ENCODE measurements at places on chromosomes 16 and 17.

- no peak for DNase-seq
Measured at GRCh38 chr17:68602289-68602688, 1.1 kb upstream of the FAM20A start.

GRCh38 chr16:88358023-88358420 lies 24.7 kb upstream of the ZNF469 start:
- DNase-seq, result peak; percentile 62

DNA sequence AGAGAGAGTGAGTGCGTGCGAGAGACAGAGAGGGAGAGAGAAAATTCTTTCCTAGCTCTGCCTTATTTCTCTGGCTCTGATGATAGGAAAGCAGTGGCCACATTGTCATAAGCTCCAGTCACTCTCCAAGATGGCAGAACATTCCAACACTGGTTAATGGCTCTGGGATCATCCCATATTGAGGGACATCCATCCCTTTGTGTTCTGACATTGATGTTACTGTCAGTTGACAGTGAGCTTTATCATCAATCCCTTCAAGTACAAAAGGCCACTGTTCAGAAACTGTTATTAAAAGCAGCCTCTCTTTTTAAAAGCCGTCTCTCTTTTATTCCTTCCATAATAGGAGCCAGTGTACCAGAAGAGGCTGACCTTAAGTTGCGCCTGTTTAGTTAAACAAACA lies 1084.9 kb upstream of the RBFOX1 start:
- DNase-seq, result no peak

- DNase-seq, result peak; percentile 90
Measured at GRCh38 chr17:38579934-38580333, 25.8 kb downstream of the SRCIN1 start.

GRCh38 chr16:56795011-56795410 lies 65.1 kb downstream of the NUP93 start:
- DNase-seq, result no peak

DNA sequence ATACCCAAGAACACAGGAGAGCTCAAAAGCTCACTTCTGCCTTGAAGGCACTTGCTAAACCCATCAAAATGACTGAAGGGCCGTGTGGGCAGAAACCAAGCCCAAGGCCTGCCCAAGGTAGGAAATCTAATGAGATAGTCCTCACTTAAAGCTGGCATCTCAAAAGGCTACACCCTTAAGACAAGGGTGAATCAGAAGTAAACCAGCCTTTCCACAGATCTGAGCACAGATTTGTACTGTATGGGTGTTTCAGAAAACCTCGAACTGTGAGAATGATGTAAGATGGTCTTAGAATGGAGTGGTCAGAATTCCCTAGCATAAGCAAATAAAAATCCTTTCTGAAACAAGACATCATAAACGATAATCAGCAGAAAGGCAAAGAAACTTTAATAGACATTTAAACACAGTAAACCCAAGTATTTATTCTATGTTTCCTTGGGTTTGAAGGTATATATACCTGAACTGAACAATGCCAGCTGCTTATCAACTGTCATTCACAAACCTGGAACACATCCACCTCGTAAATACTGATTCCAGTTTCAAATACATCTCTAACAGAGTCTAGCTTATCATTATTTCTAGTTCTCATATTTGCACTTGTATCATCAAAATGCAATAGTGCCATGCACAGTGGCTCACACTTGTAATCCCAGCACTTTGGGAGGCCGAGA lies 37.8 kb downstream of the GLG1 start:
- no peak for DNase-seq

DNA sequence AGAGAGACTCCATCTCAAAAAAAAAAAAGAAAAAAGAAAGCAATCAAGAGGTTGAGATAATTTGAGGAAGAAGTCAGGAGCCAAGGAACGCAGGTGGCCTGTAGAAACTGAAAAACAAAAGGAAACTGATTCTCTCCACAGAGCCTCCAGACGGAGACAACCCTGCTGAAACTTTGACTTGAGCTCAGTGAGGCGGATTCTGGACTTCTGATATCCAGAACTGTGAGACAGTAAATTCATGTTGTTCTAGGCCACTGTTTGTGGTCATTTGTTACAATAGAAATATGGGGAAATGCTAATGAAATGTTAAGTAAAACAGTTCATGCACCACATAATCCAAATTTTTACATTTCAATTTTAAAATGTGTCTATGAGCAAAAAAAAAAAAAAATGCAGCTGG lies 5.2 kb downstream of the MBTPS1 start:
- DNase-seq, result no peak

DNA sequence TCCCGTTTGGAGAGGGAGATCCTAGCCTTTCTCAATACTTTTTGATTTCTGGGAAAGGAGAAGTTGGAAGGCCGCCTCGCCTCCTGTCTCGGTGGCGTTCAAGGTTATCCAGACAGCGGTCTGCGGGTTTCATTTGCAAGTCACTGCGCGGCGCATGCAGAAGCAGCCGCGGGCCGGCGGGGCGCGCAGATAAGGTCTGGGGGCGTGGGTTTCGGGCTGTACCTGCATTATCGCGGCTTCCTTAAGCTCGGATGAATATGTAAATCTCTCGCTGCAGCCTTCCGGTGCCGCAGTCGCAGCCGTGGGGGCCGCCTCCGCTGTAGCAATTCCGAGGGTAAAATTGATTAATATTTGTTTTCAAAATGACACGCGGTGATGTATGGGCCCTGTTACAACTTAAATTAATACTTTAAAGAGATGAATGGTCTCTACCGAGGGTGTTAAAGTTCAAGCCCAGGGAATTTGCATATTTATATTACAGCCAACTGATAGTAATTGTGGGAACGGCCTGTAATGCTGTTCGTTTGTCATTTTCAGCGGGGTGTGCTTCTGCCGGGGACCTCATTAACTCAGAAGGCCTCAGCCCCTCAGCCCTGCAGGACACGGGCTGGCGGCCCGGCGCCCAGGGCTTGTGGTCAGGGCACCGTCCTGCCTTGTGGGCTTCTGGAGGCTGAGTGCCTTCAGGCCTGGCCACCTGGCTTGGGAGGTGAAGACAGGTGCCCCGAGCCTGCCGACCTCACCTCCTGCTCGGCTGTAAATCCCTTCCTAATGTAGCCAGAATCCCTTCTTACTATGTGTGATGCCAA lies 99.4 kb downstream of the CYLD start:
- no peak for DNase-seq

DNA sequence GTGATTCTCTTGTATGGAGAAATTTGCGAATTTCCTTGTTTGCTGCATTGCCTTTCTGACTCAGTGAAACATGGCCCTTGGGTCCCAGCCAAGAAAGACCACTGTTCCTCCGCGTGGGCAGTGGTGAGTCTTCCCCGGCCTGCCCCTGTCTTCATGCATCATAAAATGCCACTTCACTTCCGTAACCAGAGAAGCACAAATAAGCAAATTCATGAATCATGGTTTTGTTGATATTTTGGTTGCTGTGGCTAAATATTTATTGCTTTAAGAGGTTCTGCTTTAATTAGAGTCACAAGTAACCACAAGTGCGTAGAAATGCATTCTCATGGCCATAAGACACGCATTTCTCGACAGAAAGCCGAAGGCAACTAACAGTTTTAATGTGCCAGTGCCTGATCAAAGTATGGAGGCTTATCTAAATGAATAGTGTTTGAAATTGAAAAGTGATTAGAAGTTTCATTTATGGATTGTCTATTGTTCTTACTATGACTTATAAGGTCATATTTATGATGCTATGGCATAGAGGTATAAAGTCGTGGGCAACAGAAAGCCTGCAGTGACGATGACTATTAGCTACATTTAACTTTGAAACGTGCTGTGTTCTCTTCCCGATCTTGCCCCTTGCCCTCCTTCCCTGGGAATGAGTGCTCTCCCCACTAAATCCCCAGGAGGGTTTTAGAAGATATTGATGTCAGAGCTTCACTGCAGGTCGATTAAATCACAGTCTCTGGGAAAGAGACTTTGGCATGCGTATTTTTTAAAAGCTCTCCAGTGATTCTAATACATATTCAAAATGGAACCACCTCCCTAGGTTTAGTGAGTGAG lies 76.0 kb downstream of the WIPI1 start:
- peak; percentile 74 for DNase-seq

- peak; percentile 86 for DNase-seq
Measured at GRCh38 chr16:67017810-67018488, 11.0 kb upstream of the CBFB start.

DNA sequence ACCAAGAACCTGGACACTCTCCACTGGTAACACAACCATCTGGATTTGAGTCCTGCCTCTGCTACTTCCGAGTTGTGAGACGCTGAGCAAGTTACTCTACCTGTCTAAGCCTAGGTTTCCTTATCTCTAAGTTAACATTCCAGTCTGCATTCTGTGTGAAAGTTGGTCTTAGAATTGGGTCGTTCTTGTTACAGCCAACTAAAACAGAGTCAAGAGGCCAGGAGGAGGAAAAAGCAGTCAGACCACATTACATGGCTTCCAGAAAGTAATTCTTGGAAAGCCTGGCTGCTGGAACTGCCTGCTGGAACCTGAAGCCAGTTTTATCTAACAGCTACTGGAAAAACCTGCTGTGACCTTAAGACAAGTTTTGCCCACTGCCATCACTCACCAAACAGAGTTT lies 38.4 kb upstream of the XYLT1 start:
- no peak for DNase-seq

DNA sequence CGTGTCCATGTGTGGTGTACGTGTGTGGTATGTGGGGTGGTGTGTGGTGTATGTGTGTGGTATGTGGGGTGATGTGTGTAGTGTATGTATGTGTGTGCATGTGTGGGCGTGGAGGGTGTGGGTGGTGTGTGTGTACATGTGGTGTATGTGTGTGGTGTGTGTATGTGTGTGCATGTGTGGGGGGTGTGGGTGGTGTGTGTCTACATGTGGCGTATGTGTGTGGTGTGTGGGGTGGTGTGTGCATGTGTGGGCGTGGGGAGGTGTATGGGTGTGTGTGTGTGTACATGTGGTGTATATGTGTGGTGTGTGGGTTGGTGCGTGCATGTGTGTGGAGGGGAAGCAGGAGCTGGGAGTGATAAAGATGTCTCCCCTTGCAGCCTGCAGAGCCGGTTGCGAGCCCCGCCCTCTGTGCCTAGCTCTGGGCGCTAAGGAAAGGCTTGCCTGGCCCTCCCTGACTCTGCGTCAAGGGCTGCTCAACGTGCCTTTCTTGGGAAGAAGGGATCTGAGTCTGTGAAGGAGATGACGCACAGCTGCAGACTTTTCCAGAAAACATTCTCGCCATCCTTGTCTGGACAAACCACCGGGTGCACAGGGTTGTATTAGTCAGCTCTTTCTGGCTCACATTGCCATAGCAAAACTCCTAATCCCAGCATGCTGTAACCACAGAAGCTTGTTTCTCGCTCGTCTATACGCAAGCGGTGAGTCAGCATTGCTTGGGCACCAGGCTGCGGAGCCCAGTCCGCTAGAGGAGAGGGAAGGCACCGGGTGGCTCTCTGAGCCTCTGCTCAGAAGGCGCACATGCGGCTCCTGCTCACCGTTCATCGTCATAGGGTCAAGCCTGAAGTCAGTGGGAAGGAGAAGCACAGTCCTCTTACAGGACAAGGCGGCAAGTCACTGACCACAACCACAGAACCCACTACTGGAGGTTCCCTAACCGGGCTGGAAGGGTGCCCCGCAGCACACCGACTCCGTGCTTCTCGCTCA lies 2.0 kb upstream of the CD300H start:
- DNase-seq, result peak; percentile 90

DNA sequence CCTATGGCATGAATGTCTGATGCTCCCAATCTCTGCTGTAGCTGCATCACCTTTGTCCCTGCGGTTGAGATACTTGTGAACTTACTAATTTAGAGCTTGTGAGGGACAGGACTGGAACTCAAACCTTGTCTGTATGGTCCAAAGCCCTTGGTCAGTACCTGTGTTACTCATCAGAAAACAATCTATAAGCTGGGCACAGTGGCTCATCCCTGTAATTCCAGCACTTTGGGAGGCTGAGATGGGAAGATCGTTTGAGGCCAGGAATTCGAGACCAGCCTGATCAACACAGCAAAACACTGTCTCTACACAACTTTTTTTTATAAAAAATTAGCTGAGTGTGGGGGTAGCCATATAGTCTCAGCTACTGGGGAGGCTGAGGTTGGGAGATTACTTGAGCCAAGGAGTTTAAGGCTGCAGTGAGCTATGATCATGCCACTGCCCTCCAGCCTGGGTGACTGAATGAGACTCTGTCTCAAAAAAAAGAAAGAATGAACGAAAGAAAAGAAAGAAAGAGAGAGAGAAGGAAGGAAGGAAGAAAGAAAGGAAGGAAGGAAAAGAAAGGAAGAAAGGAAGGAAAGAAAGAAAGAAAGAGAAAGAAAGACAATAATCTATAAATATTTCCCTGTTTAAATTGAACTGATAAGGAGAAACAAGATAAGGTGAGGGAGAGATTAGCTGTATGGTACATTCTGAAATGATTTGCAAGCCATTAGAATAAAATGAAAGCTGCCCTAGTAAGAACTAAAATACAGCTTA lies 31.7 kb upstream of the MYH10 start:
- DNase-seq, result no peak

DNA sequence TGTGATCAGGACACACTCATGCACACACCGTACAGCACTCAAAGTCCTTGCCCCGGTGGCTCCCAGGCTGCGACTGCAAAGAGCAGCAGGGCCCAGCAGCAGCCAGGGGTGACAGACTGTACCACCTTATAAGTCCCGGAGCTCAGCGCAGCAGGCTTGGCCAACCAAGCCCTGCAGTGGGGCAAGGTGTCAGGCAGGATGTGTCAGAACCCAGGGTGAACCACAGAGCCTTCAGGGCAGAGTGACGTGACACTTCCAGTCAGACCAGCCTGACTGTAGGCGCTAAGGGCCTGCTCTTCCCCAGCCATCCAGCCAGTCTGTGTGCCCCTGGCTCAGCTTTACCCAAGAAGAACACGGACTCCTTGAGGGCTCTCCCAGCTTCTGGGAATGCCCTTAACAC lies 204.1 kb downstream of the COPRS start:
- no peak for DNase-seq

- no peak for DNase-seq
Measured at GRCh38 chr17:38602453-38602852, 3.3 kb downstream of the SRCIN1 start.

DNA sequence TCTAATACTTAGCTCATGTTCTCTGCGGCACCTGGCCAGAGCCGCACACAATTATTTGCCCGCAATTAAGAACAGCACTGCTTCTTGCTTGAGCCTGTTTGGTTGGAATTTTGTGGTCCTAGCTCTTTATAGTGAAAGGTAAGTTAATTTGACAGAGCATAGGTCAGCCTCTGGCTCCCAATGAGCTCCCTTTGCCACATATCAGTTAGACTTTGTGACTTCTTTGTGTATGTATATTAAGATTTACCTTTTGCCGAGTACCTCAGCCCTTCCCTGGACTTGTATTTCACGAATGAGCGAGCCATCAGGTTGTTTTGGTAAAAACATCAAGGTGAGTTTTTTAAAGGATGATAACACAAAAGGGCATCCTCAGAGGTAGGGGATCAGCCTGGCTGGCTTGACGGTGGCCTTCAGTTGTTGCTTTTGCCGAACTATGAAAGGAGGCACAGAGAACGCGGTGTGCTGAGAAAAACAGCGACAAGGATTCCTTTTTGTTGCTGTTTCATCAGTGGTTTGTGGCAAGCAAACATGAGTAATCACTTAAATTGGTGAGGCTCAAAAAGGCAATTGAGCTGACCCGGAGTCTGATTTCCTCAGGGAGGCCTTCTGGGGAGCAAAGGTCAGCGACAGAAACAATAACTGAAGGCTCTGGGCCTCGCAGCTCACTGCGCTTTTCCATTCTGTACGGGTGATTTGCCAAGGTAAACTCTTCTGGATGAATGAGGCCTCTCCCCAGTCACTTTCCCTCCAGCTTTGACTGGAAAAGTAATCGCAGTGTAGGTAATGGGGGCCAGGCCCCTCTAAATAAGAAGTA lies 163.6 kb downstream of the HS3ST3A1 start:
- DNase-seq, result no peak

All from urothelium cell line (cell line).